ENCODE measurements at places on chromosomes 13 and 19.

GRCh38 chr19:45821103-45821521 is 6.0 kb upstream of the RSPH6A start:
- no peak for DNase-seq

DNA sequence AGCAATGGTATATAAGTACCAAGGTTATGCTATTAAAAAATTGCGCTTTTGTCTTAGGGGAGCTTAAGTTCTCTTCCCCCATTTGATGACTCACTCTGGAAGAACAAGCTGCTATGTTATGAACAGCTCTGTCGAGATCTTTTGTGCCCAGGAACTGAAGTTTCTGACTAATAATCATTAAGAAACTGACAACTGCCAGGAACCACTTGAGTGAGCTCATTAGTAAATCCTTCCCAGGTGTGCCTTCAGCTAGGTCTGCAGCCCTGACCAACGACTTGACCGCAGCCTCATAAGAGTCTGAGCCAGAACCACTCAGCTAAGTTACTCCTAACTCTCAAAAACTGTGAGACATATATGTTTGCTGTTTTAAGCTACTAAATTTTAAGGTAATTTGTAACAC is 147.8 kb downstream of the SLITRK6 start:
- DNase-seq = no peak

DNA sequence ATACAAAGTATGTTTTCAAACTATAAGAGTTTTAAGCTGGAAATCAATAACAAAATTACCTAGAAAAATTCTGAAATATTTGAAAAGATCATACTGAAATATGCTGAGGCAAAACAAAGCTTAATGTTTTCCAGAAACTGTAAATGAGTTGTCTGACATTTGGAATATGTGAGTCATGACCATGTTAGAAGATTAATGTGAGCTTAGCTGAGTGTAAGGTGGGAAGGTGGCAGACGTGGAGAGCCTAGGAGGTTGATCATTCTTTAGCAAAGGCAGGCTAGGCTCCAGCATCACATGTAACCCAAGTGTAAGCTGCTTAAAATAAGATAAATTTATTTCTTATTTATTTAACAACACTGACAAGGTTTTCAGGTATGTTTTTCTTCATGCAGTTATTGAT is 2086.1 kb upstream of the PCDH20 start:
- no peak for DNase-seq

GRCh38 chr13:110784704-110785103 is 71.2 kb downstream of the ING1 start:
- DNase-seq = no peak

DNA sequence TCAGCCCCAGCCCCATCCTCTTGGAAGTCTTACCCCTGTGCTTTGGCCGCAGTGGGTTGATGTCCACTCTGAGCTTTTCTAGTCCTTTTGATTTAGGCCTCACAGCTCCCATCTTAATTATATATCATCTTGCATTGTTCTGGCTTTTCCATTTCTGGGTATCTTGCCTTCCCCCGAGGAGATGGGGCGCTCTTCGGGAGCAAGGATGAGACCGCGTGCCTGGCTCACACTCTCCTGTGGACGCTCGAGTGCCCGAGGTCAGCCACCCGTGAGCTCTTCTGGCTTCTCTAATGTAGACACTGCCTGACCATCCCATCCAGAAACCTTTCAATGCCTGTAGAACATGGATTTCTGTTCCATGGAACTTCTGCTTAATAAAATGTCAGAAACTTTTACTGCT is 53.5 kb upstream of the GPR183 start:
- no peak for DNase-seq

- DNase-seq = no peak
Observed at GRCh38 chr19:55537741-55538111, 793 bp upstream of the SBK2 start.

GRCh38 chr19:3122512-3122870 is 13.3 kb upstream of the GNA15 start:
- DNase-seq = no peak

DNA sequence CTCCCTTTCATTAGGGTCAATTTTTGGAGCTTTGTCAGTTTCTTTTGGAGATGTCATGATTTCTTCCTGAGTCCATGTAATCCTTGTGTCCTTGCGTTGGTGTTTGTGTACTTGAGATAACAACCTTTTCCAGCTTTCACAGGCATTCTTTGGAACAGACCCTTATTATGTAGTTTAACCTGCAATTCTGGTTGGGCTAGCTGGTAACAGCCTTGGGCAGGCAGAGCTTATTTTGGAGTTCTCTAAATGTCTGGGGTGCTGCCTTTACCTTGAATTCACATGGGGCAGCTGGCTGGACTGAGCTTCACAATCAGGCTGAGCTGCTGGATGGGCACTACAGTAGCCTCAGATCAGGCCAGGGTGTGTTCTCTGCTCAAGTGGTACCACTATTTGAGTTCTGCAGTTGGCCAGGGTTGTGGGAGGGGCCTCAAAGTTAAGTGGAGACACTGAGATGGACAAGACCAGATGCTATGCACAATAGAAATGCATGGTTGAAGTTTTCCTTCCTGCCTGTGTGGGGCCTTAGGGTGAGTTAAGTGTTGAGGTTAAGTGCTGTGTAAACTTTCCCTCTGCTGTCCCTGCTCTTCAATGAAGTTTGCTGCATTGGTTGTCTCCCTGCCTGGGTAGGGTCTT is 277.3 kb downstream of the ATP8A2 start:
- DNase-seq = no peak

DNA sequence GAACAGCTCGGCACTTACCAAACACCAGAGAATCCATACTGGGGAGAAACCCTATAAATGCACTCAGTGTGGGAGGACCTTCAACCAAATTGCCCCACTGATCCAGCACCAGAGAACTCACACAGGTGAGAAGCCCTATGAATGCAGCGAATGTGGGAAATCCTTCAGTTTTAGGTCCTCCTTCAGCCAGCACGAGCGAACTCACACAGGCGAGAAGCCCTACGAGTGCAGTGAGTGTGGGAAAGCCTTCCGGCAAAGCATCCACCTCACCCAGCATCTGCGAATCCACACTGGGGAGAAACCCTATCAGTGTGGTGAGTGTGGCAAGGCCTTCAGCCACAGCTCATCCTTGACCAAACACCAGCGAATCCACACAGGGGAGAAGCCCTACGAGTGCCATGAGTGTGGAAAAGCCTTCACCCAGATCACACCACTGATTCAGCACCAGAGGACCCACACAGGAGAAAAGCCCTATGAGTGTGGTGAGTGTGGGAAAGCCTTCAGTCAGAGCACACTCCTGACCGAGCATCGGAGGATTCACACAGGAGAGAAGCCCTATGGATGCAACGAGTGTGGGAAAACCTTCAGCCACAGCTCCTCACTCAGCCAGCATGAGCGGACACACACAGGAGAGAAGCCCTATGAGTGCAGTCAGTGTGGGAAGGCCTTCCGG is 8.3 kb downstream of the ZNF135 start:
- DNase-seq = no peak

DNA sequence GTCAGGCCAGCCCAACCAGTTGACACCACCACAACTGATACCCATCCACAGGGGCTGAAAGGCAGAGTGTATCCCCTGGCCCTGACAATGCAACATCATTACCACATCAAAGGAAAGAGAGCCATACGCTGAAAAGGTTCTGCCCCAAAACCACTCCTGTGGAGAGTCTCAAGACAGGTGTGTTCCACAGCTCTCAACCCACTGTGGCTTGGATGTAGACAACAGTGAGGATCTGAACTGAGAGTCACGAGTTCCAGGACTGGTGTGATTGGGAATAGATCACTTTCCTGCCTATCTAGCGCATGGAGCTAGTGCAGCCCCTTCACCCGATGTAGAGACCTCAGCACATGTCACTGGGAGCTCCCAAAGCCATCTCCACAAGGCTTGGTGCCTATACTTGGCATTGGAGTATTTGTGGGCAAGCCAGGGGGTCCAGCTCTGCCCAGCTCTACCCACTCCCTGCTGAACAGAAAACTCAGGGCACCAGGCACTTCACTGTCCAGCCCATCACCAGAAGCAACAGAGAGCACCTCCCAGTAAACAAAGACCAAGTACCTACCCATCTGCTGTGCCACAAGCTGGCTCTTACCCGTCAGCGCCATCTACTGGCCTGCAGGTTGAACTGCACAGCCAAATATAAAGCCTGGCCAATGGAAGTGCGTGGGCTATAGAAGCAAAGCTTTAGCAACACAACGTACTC is 579.5 kb downstream of the UQCRFS1 start:
- DNase-seq = peak; percentile 72

DNA sequence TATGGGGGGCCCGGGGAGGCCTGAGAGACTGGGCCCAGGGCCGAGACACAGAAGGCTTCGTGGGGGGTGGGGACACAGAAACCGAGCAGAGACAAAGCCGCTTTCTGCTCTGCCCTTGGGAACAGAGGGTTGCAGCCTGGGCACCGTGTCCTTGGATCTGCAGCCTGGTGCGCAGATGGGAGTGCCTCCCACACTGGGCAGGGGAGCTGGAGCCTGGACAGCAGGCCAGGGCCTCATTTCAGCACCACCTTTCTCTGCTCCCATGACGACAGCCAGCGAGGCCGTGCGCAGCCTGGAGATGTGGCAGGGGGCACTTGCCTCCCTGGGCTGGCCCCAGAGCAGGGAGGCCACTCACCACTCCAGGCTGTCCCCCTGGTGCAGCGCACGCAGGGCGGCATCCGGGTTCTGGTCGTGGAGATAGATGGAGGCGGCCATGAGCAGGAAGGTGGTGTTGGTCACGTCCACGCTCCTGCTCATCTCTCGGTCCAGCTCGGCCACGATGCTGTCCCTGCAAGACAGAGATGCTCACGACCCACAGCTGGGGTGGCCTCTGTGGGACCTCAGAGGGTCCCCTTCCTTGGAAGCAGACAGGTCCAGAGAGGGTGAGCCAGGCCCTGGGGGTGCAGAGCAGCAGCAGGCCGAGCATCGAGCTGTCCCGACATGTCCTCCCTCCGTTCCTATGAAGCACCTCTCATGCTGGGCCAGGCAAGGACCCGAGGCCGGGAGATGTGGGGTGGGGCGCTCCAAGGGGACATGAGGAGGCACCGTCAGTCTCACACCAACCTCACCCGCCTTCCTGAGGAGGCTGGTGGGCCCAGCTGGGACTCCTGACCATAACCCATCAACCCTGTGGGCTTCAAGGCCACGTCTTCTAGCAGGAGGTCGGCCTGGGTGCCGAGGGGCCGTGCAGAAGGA is 10.9 kb upstream of the CERS1 start:
- no peak for DNase-seq

DNA sequence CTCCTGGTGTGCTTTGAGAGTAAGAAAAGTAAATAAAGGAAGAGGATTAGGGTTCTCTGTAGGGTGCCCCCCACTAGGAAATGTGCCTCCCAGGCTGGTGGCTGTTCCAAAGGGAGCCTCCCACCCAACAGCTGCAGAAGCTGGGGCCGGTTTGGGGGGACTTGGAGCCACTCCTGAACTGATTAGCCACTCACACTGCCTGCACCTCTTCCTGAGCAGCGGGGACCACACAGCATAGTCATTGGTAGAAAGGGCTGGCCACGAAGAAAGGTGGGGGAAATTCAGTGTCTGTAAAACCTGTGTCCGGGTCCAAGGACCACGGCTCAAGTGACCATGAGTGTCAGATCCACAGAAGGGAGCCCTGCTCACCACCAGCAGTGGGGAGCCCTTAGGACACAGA is 55.6 kb downstream of the SPACA7 start:
- no peak for DNase-seq

DNA sequence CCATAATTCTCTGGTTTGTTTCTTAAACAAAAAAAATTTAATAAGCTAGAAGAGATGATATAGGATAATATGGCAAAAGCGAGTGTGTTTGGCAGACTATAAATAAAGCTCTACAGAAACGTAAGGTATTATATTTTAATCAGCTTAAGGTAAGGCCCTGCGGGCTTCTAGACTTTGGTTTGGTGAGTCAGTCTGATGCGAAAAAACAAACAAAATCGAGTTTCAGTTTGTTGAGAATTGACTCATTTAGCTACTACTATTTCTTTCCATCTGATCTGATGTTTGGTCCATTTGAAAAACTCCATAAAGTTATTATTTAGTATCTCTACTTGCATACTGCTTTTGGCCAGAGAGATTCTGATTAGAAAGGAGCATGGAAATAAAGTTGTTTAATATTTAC is 138.0 kb downstream of the MIPEP start:
- DNase-seq = no peak

- DNase-seq = no peak
Observed at GRCh38 chr13:35279500-35279899, 197.0 kb downstream of the MAB21L1 start.
